ENCODE measurements at places on chromosomes 5 and 9.

GRCh38 chr9:17477816-17478215 lies 101.0 kb upstream of the SH3GL2 start:
- H3K4me1 ChIP-seq = no peaks in the 10 kb centered on the region
- no peaks in the 10 kb centered on the region for H3K27me3 ChIP-seq
- H3K36me3 ChIP-seq = no peaks in the 10 kb centered on the region
- no peak for DNase-seq
- H3K4me3 ChIP-seq = no peak overlapping the region
- no peak overlapping the region for H3K27ac ChIP-seq

- H3K27ac ChIP-seq = no peak overlapping the region
- no peaks in the 10 kb centered on the region for H3K4me1 ChIP-seq
- H3K27me3 ChIP-seq = no peaks in the 10 kb centered on the region
- H3K4me3 ChIP-seq = no peak overlapping the region
- peaks cover 4% of the 10 kb centered on the region for H3K36me3 ChIP-seq
These were observed 28.4 kb upstream of the SUSD1 start for GRCh38 chr9:112203536-112203935.

GRCh38 chr9:69829484-69829883 lies 8.9 kb downstream of the CFAP95 start:
- H3K4me1 ChIP-seq = no peaks in the 10 kb centered on the region
- no peaks in the 10 kb centered on the region for H3K27me3 ChIP-seq
- DNase-seq = no peak
- H3K36me3 ChIP-seq = no peaks in the 10 kb centered on the region
- no peak overlapping the region for H3K4me3 ChIP-seq

DNA sequence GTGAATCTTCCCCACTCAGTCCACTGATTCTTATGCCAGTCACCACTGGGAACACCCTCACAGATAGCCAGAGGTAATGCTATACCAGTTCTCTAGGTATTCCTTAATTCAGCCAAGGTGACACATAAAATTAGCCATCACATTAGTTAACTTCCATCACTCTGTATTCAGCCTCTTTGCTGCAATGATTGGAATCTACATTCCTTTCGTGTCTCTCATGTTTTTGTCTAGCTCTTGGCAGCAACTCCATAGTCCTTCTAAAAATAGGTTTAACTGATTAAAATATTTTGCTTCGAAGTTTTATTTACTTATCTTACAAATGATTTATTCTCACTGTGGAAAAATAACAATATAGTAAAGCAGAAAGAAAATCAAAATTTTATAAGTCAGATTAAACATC lies 19.6 kb upstream of the RNF20 start:
- no peak overlapping the region for H3K27ac ChIP-seq
- no peaks in the 10 kb centered on the region for H3K27me3 ChIP-seq
- no peak overlapping the region for H3K4me3 ChIP-seq
- no peaks in the 10 kb centered on the region for H3K36me3 ChIP-seq
- no peak for DNase-seq

DNA sequence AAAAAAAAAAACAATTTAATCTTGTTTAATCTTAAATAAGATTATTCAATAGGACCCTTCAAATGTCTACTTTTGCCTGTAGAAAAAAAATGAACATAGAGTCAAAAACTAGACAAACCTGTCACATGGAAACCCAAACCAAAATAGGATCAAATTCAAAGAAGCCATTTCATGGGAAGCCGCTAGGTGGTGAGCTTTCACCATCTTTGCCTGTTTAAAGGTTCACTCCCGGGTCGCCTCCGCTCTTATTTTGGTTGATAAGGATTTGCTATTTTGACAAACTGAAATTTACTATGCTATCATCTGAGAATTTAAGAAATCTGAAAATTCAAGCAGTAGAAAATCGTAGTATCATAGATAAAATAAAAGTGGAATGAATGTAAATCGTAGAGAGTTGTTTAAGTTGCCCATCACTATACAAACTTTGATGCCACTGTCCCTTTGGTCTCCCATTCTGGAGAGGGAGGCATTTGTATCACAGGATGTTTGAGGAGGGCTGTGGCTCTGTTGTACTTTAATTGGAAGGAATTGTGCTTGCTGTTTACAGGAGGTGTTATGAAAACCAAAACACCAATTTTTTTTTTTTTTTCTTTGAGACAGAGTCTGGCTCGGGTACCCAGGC lies 43.5 kb upstream of the DNAH5 start:
- no peak overlapping the region for H3K27ac ChIP-seq
- no peaks in the 10 kb centered on the region for H3K36me3 ChIP-seq
- H3K27me3 ChIP-seq = no peaks in the 10 kb centered on the region
- H3K4me1 ChIP-seq = no peaks in the 10 kb centered on the region
- H3K4me3 ChIP-seq = no peak overlapping the region
- DNase-seq = no peak

DNA sequence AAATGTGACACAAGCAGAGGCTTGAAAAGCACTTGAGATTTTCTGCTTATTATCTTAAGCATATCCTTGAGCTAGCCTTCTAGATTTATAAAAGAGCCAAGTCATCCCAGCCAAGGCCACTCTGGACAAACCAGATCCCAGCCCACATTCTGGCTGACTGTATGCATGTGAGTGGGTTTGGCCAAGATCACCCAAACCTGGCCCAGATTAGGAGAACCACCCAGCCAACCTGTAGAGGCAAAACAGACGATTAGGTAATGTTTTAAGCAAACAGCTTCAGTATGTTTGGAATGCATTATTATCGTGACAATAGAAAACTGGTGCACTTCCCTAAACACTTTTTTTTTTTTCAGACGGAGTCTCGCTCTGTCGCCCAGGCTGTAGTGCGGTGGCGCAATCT lies 151.9 kb downstream of the SPATA31D1 start:
- H3K36me3 ChIP-seq = no peaks in the 10 kb centered on the region
- H3K27ac ChIP-seq = no peak overlapping the region
- no peaks in the 10 kb centered on the region for H3K4me1 ChIP-seq
- no peak overlapping the region for H3K4me3 ChIP-seq
- no peak for DNase-seq

GRCh38 chr5:153256-153655 lies 38.0 kb upstream of the LRRC14B start:
- H3K4me1 ChIP-seq = no peaks in the 10 kb centered on the region
- no peak for DNase-seq
- no peak overlapping the region for H3K27ac ChIP-seq
- H3K27me3 ChIP-seq = no peaks in the 10 kb centered on the region
- no peaks in the 10 kb centered on the region for H3K36me3 ChIP-seq

- peaks cover 41% of the 10 kb centered on the region for H3K4me1 ChIP-seq
- H3K27ac ChIP-seq = no peak overlapping the region
- H3K36me3 ChIP-seq = peaks cover 2% of the 10 kb centered on the region
- no peaks in the 10 kb centered on the region for H3K27me3 ChIP-seq
These were observed 3.7 kb upstream of the UCK1 start for GRCh38 chr9:131534721-131535237.

- no peak overlapping the region for H3K4me3 ChIP-seq
- H3K36me3 ChIP-seq = no peaks in the 10 kb centered on the region
- no peak overlapping the region for H3K27ac ChIP-seq
- no peak for DNase-seq
These were observed 461.3 kb downstream of the TMEM232 start for GRCh38 chr5:110265162-110265561.

GRCh38 chr9:94881023-94881422 lies 154.5 kb downstream of the AOPEP start:
- no peak for DNase-seq
- H3K4me1 ChIP-seq = peaks cover 7% of the 10 kb centered on the region
- H3K27ac ChIP-seq = no peak overlapping the region
- H3K4me3 ChIP-seq = no peak overlapping the region
- no peaks in the 10 kb centered on the region for H3K36me3 ChIP-seq
- no peaks in the 10 kb centered on the region for H3K27me3 ChIP-seq

- no peaks in the 10 kb centered on the region for H3K27me3 ChIP-seq
- no peak overlapping the region for H3K4me3 ChIP-seq
- H3K27ac ChIP-seq = no peak overlapping the region
- no peaks in the 10 kb centered on the region for H3K4me1 ChIP-seq
- DNase-seq = no peak
These were observed 85.0 kb downstream of the ROR2 start for GRCh38 chr9:91865041-91865440.

DNA sequence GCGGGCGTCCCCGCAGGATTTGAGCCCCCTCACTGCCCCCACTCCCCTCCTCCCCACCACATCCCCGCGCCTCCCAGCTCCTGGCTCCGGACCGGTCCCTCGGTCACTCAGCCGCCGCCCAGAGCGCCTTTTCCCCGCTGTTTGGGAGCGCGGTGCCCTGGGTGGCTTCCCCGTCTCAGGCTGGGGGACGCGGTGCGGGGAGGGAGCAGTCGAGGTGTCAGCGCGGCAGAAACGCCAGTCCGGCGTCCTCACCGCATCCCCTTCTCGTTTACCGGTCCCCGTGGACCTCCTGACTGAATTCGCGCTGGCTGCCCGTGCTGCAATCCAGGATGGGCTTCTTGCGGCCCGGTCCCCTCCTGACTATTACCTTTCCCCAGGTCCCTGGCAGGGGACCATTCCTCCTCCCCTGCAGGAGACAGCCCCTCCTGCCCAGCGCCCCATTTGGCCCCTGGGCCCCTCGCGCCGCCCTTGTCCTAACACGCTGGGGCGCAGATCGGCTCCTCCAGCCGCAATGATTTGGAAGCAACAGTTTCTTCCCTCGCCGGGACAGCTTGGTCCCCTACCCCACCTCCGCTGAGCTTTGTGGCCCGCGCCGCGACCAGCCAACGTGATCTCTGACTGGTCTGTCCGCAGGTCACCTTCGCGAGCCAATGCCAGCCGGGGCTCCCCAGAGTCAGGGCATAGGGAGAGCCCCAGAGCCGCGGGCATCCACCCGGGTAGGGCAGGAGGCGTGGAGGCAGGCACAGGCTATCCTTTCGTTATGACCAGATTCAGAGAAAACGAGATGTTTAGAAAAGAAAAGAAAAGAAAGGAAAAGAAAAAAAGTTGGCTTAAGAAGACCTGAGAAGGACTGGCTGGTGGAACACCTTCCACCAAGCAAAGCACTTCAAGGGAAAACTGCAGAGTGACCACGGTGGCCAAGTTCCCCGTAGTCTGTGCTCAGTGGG lies 1.2 kb downstream of the ANKRD33B start:
- H3K27ac ChIP-seq = peak overlapping the region; percentile 11
- no peak for DNase-seq

DNA sequence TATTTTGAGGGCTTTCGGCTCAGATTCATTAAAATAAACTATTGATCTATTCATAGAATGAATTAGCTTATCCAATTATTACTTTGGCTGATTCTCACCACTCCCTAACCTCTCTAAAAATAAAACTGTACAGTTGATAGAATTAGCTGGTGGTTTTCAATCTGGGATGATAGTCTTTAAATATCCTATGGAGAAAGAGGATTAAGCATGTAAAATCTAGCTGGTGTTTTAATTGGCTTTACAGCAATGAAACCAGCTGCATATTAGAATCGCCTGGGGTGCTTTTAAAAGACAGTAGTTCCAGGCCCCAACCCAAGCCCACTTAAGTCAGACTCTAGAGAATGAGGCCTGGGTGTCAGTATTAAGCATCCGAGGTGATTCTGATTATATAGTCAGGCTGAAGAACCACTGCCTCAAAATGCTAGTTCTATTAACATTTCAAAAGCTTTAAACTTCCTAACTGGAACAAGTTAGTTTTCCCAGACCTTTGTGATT lies 95.1 kb downstream of the MAP1B start:
- no peak for DNase-seq
- no peaks in the 10 kb centered on the region for H3K27me3 ChIP-seq
- H3K4me1 ChIP-seq = no peaks in the 10 kb centered on the region
- no peak overlapping the region for H3K4me3 ChIP-seq
- H3K27ac ChIP-seq = no peak overlapping the region

DNA sequence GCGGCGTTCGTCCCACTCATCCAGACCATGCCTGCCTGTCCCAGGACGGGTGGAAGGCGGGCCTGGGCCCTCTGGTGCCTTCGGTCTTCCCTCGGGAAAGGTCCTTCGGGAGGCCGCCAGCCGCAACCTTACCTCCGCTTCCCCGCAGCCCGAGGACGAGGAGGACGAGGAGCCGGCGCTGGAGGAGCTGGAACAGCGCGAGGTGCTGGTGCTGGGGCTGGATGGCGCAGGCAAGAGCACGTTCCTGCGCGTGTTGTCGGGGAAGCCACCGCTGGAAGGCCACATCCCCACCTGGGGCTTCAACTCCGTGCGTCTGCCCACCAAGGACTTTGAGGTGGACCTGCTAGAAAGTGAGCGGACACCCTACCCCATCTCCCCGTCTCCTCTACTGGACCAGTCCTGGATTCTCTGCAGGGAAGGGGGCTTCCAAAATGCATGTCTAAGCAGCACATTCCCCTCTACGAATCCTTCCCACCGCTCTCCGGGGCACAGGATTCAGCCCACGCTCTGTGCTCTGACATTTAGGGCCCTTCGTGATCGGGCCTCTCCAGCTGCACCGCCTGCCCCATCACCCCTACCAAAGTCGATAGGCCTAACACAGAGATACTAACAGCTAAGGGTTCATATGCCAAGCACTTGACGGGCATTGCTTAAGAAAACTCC lies 1.1 kb downstream of the ARL10 start:
- H3K27ac ChIP-seq = no peak overlapping the region
- H3K4me3 ChIP-seq = peak overlapping the region; percentile 79
- no peaks in the 10 kb centered on the region for H3K27me3 ChIP-seq
- H3K4me1 ChIP-seq = peaks cover 12% of the 10 kb centered on the region
- H3K36me3 ChIP-seq = peaks cover 4% of the 10 kb centered on the region
- no peak for DNase-seq

DNA sequence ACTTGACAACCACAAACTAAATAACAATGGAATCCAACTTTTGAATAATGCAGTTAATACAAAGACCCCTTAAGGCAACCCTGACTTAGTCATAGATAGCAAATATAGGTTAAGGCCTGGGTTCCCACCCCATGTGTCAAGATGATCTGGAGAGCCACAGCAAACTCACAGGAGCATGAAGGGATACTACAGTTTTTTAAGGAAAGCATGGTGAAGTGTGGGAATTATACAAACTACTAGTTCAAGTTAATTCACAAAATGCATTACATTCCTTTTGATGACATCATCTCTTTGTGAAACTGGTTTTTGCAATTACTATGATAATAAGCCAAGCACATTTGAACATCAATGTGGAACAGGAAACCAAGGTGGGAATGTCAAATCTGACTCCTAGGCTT lies 50.6 kb downstream of the LHFPL2 start:
- no peaks in the 10 kb centered on the region for H3K27me3 ChIP-seq
- H3K4me3 ChIP-seq = no peak overlapping the region

GRCh38 chr5:35835796-35836742 lies 20.6 kb upstream of the IL7R start:
- no peaks in the 10 kb centered on the region for H3K36me3 ChIP-seq
- no peaks in the 10 kb centered on the region for H3K27me3 ChIP-seq
- H3K4me3 ChIP-seq = peak overlapping the region; percentile 16
- peaks cover 76% of the 10 kb centered on the region for H3K4me1 ChIP-seq

GRCh38 chr5:105259581-105260217 lies 1697.1 kb upstream of the NUDT12 start:
- no peak overlapping the region for H3K27ac ChIP-seq
- no peaks in the 10 kb centered on the region for H3K27me3 ChIP-seq
- H3K36me3 ChIP-seq = no peaks in the 10 kb centered on the region

GRCh38 chr5:179131321-179131835 lies 71.2 kb downstream of the ZNF354C start:
- no peaks in the 10 kb centered on the region for H3K4me1 ChIP-seq
- no peak overlapping the region for H3K27ac ChIP-seq
- H3K36me3 ChIP-seq = no peaks in the 10 kb centered on the region
- no peaks in the 10 kb centered on the region for H3K27me3 ChIP-seq
- no peak overlapping the region for H3K4me3 ChIP-seq
- DNase-seq = no peak

- H3K27me3 ChIP-seq = no peaks in the 10 kb centered on the region
- no peak overlapping the region for H3K4me3 ChIP-seq
- H3K4me1 ChIP-seq = no peaks in the 10 kb centered on the region
- H3K27ac ChIP-seq = no peak overlapping the region
- DNase-seq = no peak
These were observed 271.1 kb upstream of the KLF4 start for GRCh38 chr9:107760469-107761242.
